Smooth muscle cell of the pulmonary artery (primary cell): ENCODE measurements at places on chromosomes 6 and 20. TPM values are rescaled to one million over a fixed set of nuclear protein-coding genes. Genes with fewer than 3 reads are reported as not detected.

The OR2H2 gene
- not detected in 2 replicates for total RNA-seq

The LRP11 gene
- 66.3 and 90.1 TPM in 2 replicates for total RNA-seq

The ROMO1 gene
- total RNA-seq = 98.0 and 100 TPM in 2 replicates

The UNC5CL gene
- total RNA-seq = under 0.01 and 0.07 TPM in 2 replicates

The DLGAP4 gene
- total RNA-seq = 29.1 and 30.8 TPM in 2 replicates
